ENCODE measurements at places on chromosomes 7 and 10.

DNA sequence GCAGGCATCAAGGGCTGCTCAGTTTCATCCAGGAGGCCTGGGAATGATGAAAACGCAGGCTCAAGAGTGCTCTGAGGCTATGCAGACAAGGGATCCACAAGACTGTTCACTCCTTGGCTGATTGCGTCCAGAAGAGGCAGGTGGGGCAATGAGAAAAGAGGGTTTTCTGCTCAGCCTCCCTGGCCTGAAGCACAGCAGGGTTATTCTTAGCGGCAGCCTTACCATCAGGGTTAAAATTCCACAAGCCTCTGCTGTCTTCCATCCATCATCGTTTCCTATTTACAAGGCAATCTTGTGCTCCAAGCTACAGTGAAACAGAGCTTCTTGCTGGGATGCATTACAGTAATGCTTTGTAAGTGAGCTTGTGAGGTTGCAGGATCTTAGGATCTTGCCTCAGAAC is 129.4 kb upstream of the SHH start:
- no peak for DNase-seq

DNA sequence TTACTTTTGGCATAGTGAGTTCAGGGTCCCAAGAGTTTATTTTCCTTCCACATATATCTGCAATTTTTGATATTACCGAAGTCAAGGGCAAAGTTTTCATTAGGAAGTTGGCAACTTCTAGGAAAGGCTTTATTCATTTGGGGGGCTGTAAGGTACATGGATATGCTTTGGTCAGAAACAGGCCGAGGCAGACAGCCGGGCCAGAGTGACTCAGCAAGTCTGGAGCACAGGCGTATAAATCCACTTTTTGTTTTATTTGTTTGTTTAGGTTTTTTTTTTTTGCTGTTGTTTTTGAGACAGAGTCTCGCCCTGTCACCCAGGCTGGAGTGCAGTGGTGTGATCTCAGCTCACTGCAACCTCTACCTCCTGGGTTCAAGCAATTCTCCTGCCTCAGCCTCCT is 3.7 kb downstream of the ZNF680 start:
- no peak for DNase-seq

DNA sequence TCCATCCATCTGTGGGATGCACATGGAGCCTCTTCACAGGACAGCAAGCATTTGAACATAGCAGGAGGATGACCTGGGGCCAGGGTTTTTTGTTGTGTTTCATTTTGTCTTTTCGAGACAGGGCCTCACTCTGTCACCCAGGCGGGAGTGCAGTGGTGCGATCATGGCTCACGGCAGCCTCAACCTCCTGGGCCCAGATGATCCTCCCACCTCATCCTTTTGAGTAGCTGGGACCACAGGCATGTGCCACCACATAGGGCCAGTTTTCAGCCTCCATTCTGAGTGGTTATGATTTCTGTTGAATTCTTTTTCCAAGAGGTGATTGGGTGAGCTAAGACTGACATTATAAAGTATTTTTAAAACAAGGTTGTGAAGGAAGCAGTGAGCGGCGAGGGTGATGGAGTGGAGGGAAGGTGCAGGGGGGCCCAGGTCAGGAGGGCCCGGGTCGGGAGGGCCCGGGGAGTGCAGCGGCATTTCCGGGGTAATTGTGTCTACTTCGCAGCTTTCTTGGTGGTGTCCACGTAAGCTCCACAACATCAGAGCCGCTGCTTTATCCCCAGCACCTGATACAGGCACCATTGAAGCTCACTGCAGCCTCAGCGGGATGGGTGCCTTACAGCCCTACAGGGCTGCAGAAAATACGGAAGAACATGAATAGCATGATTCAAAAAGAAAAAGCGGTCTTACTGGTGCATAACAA is 12.0 kb upstream of the LARP4B start:
- DNase-seq: no peak

- DNase-seq: no peak
These were observed 22.9 kb downstream of the CRHR2 start for GRCh38 chr7:30659312-30659711.

- no peak for DNase-seq
These were observed 290.9 kb downstream of the SDK1 start for GRCh38 chr7:3591944-3592343.

DNA sequence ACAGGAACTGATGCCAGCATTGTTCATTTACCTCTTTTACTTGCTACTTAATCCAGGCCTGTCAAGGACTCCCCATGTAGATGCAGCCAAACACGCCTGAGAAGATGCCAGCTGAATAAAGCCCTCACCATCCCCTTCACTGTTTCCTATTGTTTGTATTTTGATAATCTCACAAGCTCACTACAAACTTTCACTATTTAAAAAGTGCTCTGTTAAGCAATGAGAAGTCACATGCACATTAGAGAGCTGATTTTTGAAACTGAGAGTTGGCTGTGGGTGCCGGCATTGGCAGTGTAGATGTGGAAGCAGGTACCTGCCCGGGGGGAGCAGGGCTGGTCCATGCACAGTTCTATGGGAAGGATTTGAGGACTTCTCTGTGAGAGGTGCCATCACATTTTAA is 169.8 kb upstream of the GRB10 start:
- DNase-seq: no peak
